ENCODE measurements at places on chromosomes 3 and 15. TPM values are rescaled to one million over a fixed set of nuclear protein-coding genes. Genes with fewer than 3 reads are reported as not detected.

The ANKUB1 gene
- total RNA-seq: not detected

The ADGRG7 gene
- not detected for total RNA-seq

The APEH gene
- 61.1 TPM for total RNA-seq

The EPHB1 gene
- total RNA-seq: 1.9 TPM

The CNTN6 gene
- total RNA-seq: not detected

The PTPN9 gene
- total RNA-seq: 9.9 TPM

DNA sequence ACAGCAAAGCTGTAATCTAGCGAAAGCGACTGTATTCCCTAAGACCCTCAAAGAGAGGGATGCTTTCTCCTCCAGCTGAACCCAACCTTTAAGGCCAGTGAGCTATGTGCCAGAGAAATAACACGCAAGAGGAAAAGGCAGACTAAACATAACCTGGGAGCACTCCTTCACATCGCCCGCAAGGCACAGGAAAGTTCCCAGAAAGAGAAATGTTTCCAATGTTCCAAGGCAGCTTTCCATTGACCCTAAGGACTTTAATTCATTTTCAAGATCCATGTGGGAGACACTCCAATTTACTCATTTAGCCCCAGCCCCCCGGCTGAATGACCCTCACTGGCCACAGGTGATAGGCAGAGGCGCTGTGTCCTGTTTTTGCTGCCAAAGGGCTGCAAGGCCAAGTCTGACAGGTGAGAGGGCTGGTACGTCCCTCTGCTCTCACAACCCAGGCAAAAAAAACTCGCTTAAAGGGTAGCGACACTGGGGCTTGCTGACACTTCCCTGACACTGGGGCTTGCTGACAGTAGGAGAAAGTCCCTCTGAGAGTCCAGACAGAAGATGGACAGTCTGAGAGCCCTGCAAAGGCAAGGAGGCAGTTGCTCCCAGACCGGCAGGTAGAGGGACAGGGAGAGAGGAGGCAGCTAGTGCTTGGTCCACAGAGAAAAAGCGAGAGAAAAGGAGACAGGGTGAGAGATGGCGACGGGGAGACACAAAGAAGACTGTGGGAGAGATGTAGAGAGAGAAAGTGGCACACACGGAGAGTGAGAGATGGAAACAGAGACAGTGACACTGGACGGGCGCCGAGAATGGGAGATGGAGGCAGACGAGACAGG, 702 bp downstream of the ARHGEF3 start:
- DNase-seq: no peak

GRCh38 chr15:90114451-90114901, 12.2 kb upstream of the IDH2 start:
- no peak for DNase-seq

GRCh38 chr3:77618686-77619085, 578.8 kb downstream of the ROBO2 start:
- DNase-seq: no peak

DNA sequence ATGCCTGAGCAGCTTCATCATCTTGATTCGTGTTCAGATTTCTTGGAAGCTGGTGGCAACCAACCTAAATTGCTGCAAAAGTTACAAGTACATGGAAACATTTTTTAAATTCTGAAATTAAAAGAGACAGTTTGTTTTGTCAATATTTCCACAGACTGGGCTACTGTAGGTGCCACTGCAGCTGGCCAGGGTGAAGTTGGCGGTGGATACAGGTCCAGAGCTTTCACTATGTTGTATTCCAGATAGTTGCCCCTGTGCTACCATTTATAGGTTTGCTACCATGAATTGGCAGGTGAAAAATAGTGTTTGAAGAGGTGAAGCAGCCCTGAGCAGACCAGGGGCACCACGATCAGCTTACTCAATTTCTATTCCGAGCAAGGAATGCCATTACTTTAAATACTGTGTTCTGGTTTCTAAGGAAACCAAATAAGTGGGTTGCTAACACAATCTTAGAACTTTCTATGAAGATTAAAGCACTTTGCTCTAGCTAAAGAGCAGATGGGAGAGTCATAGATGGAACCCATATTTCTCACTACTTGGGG, 21.2 kb upstream of the SHC4 start:
- no peak for DNase-seq

DNA sequence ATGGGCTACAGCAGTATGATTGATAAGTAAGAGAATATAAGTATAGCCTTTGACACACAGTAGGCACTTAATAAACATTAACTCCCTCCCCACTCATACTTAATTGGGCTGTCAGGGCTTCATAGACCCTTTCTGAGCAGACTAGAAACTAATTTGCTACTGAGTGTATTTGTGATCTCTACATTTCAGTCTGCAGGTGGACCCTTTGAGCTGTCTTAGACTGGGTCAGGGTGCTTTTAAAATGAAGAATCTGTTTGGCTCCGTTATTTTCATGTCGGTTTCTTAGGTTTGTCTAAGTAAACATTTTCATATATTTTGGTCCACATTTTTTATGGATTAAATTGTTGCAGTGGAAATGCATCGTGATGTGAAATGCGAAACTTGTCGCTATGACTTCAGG, 50.3 kb upstream of the SELENOK start:
- no peak for DNase-seq

DNA sequence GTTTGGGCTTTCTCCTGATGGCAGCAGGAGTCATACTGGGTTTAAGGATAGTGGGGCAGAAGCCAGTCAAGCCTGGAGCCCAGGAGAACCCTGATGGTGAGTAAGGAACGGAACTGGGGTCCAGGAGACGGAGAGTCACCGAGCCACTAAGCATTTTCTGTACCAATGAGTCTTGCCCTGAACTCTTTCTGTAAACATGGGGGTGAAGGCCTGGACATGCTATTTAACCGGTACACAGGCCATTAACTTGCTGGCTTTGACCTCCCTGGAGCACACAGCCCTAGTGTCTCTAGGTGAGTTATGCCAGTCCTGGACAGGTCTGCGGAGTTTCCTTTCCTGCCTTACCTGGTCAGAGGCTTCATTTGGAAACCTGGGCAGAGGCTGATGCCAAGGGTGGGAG, 3.9 kb downstream of the SLC6A6 start:
- DNase-seq: no peak

- no peak for DNase-seq
These were observed 375.1 kb downstream of the FOXP1 start for GRCh38 chr3:71208211-71209095.

DNA sequence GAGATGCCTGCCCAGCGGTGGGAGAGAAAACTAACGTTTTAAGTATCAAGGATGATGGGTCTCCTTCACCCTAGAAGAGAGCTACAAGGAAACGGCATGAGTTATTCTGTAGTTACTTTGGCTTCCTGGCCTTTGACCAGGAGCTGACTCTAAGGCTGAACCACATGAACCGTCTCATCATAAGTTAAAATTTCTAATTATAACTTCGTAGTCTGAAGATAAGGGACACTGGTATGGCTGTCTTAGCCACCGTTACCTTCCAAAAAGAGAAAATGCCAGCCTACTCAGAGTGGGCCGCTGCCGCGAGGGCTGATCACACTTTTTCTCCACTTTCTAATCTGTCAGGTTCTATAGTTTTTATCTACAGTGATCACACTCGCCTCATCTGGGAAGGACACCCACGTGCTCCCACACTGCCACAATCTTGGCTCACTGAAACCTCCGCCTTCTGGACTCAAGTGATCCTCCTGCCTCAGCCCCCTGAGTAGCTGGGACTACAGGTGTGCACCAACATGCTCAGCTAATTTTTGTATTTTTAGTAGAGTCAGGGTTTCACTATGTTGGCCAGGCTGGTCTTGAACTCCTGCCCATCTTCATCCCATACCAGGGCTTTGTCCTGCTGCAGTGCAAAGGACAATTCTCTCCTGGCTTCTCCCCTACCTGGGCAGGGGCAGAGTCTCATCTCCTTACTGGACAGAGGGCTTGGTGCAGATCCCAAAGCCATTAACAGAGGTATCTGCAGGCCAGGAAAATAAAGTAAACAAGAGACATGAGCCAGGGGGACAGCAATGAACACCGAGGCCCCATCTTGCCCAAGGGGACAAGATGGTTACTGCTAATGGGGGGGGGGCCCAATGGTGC, 73.4 kb downstream of the RFTN1 start:
- DNase-seq: no peak

- no peak for DNase-seq
These were observed 159.0 kb downstream of the NLGN1 start for GRCh38 chr3:173556546-173556945.

DNA sequence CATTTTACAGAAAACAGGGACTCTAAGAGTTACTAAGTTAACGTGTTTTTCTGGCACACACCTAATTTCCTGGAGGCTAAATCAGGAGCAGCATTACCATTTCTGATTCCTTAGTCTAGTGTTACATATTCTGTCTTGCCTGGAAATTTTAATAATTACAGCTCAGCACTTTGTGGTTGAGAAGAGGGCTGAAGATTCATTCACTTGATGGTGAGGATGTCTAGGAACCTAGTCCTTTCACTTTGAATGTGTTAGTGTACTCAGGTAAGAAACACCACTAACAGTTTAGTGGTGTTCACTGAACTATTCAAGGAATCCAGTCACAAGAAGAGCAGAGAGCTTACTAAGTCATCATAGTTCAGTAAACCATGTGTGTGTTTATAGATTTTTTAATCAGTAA, 102.8 kb downstream of the STT3B start:
- DNase-seq: no peak

- DNase-seq: no peak
These were observed 99.9 kb downstream of the ADAMTS17 start for GRCh38 chr15:100241572-100242482.

- DNase-seq: no peak
These were observed 450.7 kb downstream of the NSUN3 start for GRCh38 chr3:94513600-94513999.

DNA sequence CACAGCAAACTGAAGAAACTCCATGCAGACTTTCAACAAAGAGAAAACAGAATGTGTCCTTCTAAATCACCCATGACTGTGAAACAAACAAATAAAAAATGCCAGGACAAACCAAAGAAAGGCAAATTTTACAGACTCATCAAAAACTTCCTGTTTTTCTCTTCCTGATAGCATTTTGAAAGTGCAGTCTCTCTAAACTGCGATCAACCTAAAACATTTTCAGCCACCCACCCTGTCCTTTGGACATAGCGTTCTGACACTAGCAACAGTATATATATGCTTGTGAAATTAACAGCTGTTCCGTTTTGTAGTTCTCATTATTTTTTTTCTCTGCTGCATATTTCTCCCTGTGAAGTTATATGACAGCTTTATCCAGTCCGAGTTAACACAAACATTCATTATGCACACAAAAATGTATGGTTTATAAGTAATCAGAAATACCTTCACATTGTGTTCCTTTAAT, 151.7 kb downstream of the FBN1 start:
- no peak for DNase-seq

- DNase-seq: no peak
These were observed 210.3 kb upstream of the STT3B start for GRCh38 chr3:31322460-31322859.

- no peak for DNase-seq
These were observed 226.2 kb upstream of the IGF1R start for GRCh38 chr15:98422130-98422478.

DNA sequence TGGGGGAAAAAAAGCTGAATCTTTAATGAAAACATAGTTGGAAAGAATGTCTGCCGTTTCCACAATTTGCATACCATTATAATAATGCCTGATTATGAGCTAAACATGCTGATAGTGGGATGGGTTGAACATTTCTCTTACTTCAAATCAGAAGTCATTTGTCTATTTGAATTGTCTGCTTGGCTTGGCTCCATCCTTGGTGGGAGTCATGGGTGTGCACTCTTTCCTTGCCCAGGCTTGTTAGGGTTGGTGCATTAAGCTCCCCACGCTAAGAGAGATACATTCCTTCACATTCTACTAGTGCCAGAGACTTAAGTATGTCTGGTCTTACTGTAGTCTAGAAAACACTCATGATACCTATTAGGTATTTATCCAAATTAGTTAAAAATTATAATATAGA, 121.4 kb upstream of the RARB start:
- DNase-seq: no peak

Measured in right atrium auricular region (tissue), 2 donors.